ENCODE measurements at places on chromosomes 11 and 22.

- H3K27ac ChIP-seq: no peak overlapping the region
- H3K36me3 ChIP-seq: no peaks in the 10 kb centered on the region
- no peaks in the 10 kb centered on the region for H3K27me3 ChIP-seq
- H3K4me3 ChIP-seq: no peak overlapping the region
- no peak for DNase-seq
- H3K4me1 ChIP-seq: no peaks in the 10 kb centered on the region
These were observed 24.5 kb downstream of the CDPF1 start for GRCh38 chr22:46225631-46226030.

- no peaks in the 10 kb centered on the region for H3K27me3 ChIP-seq
- H3K4me1 ChIP-seq: peaks cover 50% of the 10 kb centered on the region
- H3K4me3 ChIP-seq: no peak overlapping the region
- no peak overlapping the region for H3K27ac ChIP-seq
These were observed 8.2 kb downstream of the FJX1 start for GRCh38 chr11:35626501-35626900.

DNA sequence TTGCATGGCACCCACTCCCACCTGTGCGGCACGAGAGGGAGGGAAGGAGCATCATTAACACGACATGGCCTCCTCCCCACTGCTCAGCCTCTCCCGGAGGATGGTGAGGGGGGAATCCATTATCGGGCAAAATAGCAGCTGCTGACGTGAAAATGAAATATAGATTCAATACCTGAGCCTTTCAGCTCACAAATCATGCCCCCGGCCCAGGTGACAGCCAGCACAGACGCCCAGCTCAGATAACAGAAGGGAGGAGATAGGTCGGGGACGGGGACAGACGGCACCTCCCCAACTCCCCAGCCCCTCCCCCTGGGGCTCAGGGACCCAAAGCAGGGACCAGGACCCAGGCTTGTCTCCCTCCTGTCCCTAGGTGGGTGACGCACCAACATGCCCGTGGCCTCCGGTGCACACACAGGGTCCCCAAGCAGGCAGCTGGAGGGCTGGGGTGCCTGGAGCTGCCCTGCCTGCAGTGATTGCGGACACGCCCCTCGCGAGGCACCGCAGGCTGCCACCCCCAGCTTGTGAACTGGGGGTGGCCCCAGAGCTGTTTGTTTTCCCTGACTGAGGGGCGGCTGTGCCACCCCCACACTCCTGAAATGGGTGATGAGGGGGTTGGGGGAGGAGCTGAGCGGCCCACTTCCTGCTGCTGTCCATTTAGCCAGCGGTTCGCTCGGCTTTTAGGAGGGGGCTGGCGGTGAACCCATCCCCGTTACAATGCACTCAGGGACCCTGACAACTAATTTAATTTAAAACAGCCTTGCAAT, 31.7 kb downstream of the FLRT1 start:
- no peak overlapping the region for H3K27ac ChIP-seq
- DNase-seq: no peak

DNA sequence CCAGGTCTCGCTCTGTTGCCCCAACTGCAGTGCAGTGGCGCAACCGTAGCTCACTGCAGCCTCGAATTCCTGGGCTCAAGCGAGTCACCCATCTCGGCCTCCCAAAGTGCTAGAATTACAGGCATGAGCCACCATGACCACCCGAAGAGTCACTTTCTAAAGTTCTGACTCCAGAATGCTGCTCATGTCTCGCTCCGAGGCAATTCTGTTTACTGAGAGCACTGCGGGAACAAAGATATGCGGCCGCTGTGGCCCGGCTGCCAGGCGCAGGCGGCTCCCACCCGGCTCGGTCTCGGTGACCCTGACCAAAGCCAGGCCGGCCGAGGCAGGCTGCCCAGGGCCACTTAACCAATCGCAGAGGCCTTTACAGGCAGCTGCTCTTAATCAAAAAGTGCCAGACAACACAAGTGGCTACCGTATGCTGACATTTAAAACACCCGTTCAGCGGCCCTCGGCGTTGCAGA, 78.7 kb downstream of the PHF21B start:
- no peak overlapping the region for H3K4me3 ChIP-seq
- no peak for DNase-seq
- H3K36me3 ChIP-seq: no peaks in the 10 kb centered on the region
- H3K27me3 ChIP-seq: peaks cover 14% of the 10 kb centered on the region

- DNase-seq: no peak
- no peaks in the 10 kb centered on the region for H3K4me1 ChIP-seq
- H3K4me3 ChIP-seq: no peak overlapping the region
- H3K36me3 ChIP-seq: peaks cover 5% of the 10 kb centered on the region
- H3K27ac ChIP-seq: no peak overlapping the region
These were observed 51.6 kb downstream of the ST14 start for GRCh38 chr11:130211144-130211543.

- DNase-seq: no peak
- H3K4me1 ChIP-seq: no peaks in the 10 kb centered on the region
- no peak overlapping the region for H3K4me3 ChIP-seq
- no peaks in the 10 kb centered on the region for H3K36me3 ChIP-seq
- no peak overlapping the region for H3K27ac ChIP-seq
These were observed 26.1 kb downstream of the CD82 start for GRCh38 chr11:44591557-44591956.

DNA sequence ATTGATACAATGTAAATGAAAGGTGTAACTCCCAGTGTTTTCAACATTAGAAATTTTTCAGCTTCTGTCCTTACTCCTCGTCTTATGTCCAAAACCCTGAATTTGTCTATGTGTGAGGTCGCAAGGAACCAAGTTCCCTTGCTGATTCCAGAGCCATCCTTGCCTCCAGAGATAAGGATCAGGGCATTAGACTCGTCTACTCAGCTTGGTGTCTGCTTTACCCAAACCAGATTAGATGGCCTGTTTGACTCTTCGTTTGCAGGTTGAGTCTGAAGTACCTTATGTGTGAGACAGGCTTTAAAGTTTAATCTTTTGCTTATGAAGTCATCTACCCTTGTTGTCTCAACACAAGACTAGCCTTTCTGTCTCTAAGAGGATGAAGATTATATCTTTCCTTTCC, 55.6 kb downstream of the SPECC1L start:
- no peak overlapping the region for H3K4me3 ChIP-seq
- H3K27ac ChIP-seq: no peak overlapping the region
- no peak for DNase-seq
- H3K4me1 ChIP-seq: 0 out of 2 replicates have a peak, but pooled peaks cover 9% of the 10 kb centered on the region
- H3K36me3 ChIP-seq: peaks cover 24% of the 10 kb centered on the region

DNA sequence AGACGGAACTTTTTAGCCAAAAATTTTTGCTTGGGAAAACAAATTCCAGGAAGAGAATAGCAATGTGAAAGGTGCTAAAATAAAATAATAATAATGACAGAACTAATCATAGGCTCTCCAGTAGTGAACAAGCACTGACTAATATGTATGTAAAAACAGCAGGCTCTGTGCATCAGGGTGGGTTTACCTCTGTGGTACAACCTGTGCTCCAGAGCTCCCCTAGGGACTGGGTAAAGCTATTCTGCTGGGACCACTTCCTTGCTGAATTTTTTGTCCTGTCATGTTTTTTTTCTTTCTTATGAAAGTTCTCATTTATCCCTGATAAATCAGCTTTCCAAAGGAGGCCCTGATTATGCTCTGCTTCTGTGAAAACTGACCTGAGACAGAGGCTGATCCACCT, 18.8 kb downstream of the LUZP2 start:
- no peaks in the 10 kb centered on the region for H3K27me3 ChIP-seq
- H3K4me1 ChIP-seq: peaks cover 39% of the 10 kb centered on the region
- no peaks in the 10 kb centered on the region for H3K36me3 ChIP-seq

GRCh38 chr11:91005458-91005857, 782.6 kb upstream of the CHORDC1 start:
- no peak for DNase-seq
- H3K27ac ChIP-seq: no peak overlapping the region
- H3K27me3 ChIP-seq: no peaks in the 10 kb centered on the region
- no peaks in the 10 kb centered on the region for H3K4me1 ChIP-seq
- no peaks in the 10 kb centered on the region for H3K36me3 ChIP-seq
- H3K4me3 ChIP-seq: no peak overlapping the region

DNA sequence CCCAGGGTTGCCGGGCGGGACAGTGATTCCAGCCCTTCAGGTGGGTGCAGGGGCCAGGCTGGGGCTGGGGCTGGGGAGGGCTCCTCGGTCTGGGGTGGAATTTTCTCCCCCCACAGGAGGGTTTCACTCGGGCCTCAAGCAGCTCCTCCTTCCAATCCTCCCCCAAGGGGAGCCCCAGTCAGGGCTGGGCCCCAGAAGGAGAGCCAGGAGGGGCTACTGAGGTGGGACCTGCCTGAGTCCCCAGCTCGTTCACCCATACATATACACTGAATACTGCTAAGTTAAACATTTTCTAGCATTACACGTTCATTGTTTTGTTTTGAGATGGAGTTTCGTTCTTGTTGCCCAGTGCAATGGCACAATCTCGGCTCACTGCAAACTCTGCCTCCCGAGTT, 1.5 kb upstream of the CRACR2B start:
- no peak overlapping the region for H3K4me3 ChIP-seq
- DNase-seq: no peak
- H3K27me3 ChIP-seq: no peaks in the 10 kb centered on the region
- H3K4me1 ChIP-seq: peaks cover 40% of the 10 kb centered on the region
- no peaks in the 10 kb centered on the region for H3K36me3 ChIP-seq
- peak overlapping the region; percentile 74 for H3K27ac ChIP-seq

GRCh38 chr22:38755155-38755910, 465 bp downstream of the SUN2 start:
- H3K4me1 ChIP-seq: peaks cover 23% of the 10 kb centered on the region
- no peaks in the 10 kb centered on the region for H3K36me3 ChIP-seq
- no peaks in the 10 kb centered on the region for H3K27me3 ChIP-seq
- peak; percentile 66 for DNase-seq
- peak overlapping the region; percentile 82 for H3K4me3 ChIP-seq

DNA sequence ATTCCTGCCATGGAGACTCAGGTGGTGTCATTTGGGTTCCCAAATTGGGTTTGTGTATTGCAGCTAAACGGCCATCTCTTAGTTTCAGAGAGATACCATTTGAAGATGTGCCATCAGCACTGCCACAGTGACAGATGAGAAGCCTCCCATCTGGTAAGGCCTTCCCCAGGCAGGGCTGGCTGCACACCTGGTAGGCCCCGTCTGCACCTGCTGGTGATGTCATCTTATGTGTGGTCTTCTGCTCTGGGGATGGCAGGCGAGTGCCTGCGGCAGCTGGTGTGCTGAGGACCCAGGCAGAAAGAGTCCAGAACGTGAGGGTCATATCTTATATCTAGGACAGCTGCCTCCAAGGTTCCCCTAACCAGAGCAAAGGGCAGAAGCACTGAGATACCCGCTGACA, 100.6 kb downstream of the CSNK2A3 start:
- H3K36me3 ChIP-seq: no peaks in the 10 kb centered on the region
- DNase-seq: no peak
- H3K4me1 ChIP-seq: no peaks in the 10 kb centered on the region
- H3K27me3 ChIP-seq: no peaks in the 10 kb centered on the region
- no peak overlapping the region for H3K27ac ChIP-seq

DNA sequence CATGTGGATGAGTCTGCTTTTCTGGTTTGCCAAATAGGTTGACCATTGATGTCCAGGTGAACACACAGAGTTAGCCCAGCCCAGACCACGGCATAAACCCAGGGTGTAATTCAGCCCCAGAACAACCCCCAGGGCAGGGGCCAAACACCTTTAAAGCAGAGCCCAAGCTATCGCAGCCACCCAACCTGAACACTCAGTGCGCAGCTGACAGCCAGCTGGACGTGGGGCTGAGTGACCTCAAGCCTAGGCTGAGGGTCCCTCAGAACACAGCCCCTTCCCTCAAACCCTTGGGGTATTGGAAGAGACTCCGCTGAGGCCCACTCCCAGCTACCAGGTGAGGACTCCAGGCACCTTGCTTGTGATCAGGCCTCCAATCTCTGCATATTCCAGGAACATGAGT, 161.5 kb upstream of the NECTIN1 start:
- H3K4me1 ChIP-seq: no peaks in the 10 kb centered on the region
- H3K4me3 ChIP-seq: no peak overlapping the region
- DNase-seq: no peak
- peaks cover 90% of the 10 kb centered on the region for H3K27me3 ChIP-seq

GRCh38 chr22:22867996-22868715, 19.5 kb upstream of the IGLL5 start:
- no peak overlapping the region for H3K4me3 ChIP-seq
- H3K4me1 ChIP-seq: no peaks in the 10 kb centered on the region
- H3K27ac ChIP-seq: no peak overlapping the region
- DNase-seq: no peak
- H3K27me3 ChIP-seq: peaks cover 35% of the 10 kb centered on the region

DNA sequence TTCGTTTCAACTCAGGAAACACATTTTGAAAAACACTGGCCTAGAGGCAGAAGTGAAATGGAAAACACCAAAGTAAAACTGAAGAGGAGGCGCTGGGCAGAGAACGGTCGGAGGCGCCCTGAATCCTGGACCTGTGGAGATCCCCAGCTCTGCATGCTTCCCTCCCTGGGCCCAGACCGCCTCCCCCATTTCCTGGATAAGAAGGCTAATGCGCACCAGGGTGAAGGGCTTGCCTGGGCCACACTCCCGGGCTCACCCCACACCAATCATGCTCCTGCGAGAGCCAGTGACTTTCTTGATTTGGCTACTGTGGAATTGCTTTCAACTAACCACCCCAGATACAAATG, 167.1 kb downstream of the CRYBB2 start:
- no peaks in the 10 kb centered on the region for H3K4me1 ChIP-seq
- no peaks in the 10 kb centered on the region for H3K36me3 ChIP-seq
- DNase-seq: no peak
- no peak overlapping the region for H3K27ac ChIP-seq
- no peak overlapping the region for H3K4me3 ChIP-seq

DNA sequence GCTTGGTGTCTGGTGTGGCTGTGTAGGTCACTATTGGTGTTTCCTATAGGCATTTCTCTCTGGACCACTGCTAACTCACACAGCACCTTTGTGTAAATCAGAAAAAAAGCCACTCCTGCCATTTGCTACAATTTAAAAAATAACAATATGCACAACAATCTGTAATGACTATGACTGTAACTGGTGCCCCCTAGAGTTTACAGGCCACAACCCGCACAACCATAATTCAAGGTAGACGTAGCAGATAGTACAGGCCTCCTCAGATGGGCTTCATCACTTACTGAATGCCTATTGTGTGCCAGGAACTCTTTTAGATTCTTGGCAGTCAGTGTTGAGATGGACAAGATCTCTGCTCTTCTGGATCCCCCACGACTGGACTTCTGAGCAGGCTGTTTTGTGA, 47.7 kb downstream of the SYT9 start:
- no peak for DNase-seq
- no peaks in the 10 kb centered on the region for H3K4me1 ChIP-seq
- no peaks in the 10 kb centered on the region for H3K36me3 ChIP-seq
- no peak overlapping the region for H3K27ac ChIP-seq
- H3K4me3 ChIP-seq: no peak overlapping the region

DNA sequence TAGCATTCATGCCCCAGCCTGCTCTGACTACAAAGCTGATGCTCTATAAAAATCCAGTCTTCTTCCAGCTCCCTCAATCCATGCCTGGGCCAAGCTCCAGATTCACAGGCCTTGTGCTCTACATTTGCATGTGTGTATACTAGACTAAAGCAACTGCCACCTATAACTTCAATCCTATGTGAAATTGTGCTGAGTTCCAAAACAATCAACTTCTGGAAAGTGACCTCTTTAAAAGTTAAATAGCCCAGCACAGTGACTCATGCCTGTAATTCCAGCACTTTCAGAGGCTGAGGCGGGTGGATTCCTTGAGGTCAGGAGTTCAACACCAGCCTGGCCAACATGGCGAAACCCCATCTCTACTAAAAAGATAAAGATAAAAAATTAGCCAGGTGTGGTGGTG, 114.3 kb upstream of the ZC3H12C start:
- DNase-seq: peak; percentile 16
- H3K4me3 ChIP-seq: no peak overlapping the region
- H3K27me3 ChIP-seq: no peaks in the 10 kb centered on the region

All from PC-3 (cell line).